ENCODE measurements at places on chromosomes 4 and X.

DNA sequence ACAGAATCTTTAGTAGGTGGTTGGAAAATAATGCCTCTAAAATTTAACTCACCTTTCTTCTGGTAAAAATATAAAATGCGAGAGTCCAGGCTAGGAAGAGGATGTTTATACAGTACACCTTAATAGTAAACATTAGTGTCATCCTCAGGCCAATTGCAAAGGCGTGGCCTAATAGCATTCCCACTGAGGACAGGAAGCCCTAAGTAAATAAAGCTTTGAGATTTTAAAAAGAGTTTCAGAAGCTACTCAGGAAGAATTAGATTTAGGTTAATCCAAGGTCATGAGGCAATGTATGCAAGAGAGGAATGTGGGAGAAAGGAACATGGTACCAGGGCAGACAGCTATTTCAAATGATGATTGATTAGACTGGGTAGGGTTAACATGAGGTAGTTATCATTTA, 49.5 kb downstream of the RPGR start:
- no peak for DNase-seq

DNA sequence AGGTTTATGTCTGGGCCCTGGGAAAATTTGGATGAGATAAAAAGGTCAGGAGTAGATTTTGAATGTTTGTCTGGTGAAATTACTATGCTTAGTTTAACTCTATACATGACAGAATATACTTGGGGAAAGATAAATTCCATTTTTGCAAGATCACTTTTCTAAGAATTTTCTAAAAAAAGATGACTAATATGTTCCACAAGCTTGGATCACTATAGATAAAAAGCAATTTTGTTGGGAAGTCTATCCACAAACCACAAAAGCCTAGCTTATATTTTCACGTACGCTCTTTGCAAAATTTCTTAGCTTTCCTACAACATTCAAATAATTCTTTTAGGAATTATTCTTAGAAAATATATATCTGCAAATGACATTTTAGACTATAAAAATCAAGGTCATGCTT, 20.6 kb upstream of the COQ2 start:
- DNase-seq: no peak

GRCh38 chr4:175440786-175441185, 371.3 kb downstream of the GPM6A start:
- DNase-seq: no peak

DNA sequence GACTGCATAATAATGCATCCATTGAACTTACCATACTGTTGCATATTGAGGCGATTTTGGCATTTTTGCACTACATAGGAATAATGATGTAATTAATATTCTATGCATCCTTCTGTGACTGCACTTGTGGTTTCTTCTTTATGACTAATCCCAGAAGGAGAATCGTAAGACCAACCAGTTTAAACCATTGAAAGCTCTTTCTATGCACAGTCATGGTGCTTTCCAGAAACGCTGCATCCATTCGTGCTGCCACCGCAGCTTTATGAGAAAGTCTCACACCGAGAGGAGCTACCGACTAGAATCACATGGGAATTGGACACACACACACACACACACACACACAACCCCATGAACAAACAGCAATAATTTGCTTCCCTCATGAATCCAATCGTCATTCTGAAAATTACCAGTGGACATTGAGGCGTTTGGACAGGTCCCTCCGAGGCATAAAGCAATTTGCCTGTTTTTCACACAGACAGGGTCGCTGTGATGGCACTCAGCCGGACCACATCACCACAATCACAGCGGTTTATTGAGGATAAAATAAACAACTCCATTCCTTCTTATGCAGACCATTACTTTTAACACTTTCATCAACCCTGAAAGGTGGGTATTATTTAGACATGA, 64.2 kb downstream of the PACRGL start:
- DNase-seq: no peak

- no peak for DNase-seq
Observed at GRCh38 chrX:12240491-12240890, 102.2 kb downstream of the FRMPD4 start.

DNA sequence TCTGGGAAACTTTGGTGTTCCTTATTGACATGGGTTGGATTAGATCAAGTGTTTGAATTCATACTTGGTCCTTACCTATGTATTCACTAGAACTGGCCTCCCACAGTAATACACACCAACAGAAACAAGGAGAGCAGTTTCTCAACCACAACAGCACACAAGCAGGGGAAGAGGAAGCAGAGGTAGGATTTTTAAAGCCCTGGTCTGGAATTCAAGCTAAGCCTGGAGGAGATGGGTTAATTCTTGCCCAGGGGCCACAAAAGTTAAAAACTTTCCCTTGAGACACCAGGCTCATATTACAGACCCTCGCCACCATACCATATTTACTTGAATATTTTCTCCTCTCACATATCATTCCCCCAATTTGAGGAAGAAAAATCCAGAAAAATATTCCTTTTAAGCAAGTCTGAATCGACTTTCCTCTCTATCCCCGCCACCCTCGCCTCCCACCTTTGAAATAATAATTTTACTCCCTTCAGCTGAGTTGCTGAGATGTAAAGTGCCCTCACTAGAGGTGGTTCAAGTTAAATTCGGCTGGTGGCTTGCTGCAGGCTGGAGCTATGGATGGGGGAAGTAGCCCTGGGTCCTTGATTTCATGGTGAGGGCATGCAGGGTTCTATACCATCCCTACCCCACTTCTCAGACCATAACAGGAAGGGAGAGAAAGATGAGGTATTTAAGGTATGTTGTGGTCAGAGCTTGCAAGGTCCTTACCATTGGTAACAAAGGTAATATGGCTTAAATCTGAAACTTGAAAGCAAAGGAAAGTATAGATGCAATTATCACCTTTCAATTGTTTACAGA, 440.2 kb downstream of the INPP4B start:
- no peak for DNase-seq

DNA sequence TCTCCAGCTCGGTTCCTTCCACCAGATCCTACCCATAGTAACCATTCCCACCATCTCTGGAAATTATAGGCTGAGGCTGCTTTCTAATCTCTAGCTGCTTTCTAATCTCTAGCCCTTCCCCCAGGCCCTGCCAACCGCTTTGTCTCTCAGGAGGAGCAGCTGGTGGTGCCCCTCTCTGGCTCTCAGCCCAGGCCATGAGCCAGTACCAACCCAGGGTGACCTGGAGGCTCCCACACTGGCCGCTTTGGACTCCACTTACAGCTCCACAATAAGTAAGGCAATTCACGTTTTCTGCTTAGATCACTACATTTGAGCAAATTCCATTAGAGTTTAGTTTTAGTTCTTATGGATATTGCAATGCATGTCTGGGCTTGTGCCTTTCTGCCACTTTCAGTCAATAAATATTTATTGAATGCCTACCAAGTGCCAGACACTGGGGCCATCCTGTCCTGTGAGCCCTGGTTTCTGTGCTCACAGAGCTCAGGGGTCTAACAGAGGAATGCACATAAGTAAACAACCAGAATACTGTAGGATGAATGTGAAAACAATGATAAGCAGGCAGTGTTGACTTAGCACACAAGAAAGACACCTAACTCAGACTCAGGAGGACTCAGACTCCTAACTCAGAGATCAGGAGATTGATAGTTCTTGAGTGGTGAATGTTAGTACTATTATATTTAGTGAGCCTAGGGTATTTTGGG, 38.9 kb downstream of the SMC1A start:
- DNase-seq: no peak

GRCh38 chr4:111174331-111174730, 551.5 kb upstream of the PITX2 start:
- DNase-seq: no peak

DNA sequence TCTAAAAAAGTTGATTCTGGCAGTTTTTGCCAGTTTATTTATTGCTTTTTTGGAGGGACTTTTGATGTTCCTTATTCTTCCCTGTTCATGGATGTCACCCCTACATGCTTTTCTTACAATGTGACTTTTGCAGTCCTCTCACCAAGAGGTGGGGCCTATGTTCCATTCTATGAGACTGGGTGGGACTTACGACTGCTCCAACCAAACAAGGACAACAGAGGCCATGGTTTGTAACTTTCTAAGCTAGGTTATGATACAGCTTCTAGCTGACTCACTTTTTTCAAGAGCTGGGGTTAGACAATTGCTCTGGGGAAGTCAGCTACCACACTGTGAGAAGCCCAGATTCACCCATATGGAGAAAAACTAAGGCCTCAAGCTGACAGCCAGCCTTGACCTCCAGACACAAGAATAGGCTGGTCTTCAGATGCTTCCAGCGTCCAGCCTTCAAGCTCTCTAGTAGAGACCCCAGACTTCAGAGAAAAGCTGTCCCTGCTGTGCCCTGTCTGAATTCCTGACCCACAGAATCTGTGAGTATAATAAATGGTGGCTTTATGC, 39.5 kb downstream of the ENOPH1 start:
- DNase-seq: no peak
